ENCODE measurements at places on chromosomes 4 and X. TPM values are rescaled to one million over a fixed set of nuclear protein-coding genes. Genes with fewer than 3 reads are reported as not detected.

Gene ARHGEF38
- 25.7 TPM for total RNA-seq

Gene UGT8
- 2.0 TPM for total RNA-seq

Gene CD38
- 4.6 TPM for total RNA-seq

Gene FAM114A1
- total RNA-seq: 117 TPM

Gene NLGN3
- total RNA-seq: 9.4 TPM

Gene MAGEA10
- 8.0 TPM for total RNA-seq

Gene DMRTC1
- total RNA-seq: 0.73 TPM

Gene ZMAT1
- 7.3 TPM for total RNA-seq

DNA sequence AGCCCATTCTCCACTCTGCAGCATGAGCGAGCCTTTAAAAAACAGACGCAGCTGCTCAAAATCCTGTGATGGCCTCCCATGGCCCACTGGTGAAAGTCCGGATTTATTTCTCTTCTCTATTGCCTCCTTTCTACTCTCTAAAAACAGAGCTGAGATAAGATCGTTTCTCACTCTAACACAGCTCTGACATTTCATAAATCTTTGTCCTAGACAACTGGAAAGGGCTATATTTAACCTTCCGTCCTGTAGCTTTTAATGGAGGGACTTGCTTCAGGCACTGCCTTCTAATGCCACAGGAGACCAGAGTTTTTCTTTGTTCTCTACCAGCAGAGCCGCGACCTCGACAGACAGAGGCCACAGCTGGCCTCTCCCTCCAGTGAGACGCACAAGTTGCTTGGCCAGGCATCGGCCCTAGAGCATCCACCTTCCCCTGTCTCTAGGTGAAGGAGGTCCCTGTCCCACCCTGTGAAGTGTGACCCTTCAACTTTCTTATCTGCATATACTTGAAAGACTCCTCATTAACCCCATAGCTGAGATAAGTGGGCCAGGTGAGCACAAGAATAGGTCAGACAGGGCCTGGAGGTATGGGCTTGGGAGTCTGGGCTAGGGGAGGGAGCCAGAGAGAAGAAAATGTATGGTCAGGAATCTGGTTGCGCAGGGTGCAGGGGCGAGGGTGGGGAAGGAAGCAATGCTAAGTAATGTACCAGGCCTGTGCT is 50.0 kb downstream of the RTL5 start:
- DNase-seq: no peak

DNA sequence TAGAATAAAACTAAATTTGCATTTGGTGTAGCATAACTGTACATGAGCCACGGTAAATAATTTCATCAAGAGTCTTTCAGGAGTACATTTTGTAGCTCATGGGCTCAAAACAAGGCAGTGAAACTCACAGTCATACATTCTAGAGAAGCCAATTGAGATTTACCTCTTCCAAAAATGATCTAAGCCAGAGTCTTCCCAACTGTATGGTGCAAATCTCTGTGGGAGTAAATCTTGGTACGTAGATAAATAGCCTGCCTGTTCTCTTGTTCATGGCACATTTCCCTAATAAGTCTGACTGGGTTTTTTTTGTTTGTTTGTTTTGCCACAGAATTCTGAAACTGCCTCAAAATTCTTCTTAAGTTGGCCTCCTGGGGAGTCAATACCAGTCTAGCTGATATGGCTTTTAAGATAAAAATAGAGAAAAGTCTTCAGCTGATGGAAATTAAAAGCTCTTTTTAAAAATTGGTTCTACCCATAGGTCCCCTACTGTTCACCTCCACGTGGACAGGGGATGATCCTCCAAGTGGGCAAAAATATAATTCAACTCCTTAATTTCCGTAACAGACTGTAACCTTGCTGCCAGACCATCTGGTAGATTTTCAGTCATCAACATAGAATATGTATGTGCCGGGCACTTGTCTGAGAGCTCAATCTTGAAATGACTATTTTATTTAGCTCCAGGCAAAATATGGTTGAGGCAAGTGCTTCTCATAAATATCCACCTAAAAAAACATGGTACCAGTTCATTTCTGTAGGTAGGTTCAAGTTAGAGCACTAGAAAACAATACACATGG is 365.4 kb downstream of the PDHA2 start:
- DNase-seq: no peak

DNA sequence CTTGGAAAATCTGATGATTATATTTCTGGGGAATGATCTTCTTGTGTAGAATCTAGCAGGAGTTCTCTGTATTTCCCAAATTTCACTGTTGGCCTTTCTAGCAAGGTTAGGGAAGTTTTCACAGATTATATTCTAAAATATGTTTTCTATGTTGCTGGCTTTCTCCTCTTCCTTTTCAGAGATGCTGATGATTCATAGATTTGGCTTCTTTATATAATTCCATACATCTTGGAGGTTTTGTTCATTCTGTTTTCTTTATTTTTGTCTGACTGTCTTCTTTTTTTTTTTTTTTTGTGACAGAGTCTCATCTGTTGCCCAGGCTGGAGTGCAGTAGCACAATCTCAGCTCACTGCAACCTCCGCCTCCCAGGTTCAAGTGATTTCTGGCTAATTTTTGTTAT is 957.9 kb upstream of the SLIT2 start:
- DNase-seq: no peak

DNA sequence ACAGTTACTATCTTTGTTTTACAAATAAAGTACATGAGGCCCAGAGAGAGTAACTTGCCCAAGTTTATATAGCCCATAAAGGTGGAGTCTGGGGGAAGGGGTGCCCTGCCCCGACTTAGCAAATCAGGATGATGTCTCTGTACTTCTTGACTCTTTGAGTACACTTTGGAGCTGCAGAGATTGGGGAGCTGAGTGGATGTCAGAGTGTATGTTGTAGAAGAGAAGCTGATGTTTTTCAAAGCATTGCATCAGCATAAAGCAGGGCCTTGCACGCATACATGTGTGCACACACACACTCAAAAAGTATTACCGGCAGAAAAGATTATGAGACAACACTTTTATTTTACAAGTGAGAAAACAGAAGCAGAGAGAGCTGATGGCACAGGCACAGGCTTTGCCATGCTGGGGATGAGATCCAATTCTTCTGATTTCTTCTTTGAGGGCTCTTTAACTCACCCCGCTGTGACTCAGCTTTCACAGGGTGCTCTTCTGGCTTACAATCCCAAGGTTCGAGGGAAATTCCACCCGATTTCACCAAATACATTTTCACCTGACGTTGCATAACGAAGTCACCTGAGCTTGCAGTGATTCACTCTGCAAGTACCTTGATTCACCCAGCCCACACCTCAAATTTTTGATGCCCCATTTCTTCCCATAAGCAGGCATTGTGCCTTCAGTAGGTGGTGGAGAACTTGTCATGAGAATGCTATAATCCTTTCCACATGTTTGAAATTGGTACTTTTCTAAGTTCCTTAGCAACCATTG is 292.8 kb upstream of the BOD1L1 start:
- DNase-seq: no peak

GRCh38 chr4:111283066-111283677 is 660.3 kb upstream of the PITX2 start:
- DNase-seq: peak; percentile 13

DNA sequence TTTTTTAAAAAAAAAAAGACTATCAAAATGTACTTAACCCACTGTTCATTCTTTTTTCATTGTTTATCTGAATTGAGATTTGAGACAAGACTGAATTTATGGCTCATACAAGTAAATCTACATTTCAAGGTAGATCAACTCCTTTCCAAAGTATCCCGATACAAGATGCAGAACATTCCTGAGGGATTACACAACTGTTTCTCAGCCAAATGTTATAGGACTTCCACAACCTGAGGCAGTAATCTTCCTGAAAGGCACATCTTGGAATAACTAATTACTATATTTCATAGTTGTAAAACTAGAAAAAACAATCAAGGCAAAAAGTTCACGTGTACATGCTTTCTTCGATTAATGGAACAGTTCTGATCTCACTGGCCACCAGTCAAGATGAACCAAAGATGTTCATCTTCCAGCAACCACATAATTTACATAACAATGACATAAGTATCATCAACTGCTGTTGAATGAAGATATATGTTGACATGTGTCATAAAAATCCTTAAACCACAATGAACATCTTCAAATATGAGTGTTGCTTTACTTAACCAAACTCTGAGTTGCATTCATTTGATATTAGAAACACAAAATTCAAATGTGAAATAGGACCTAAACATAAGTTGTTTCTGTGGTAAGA is 225.2 kb upstream of the DKK2 start:
- no peak for DNase-seq

DNA sequence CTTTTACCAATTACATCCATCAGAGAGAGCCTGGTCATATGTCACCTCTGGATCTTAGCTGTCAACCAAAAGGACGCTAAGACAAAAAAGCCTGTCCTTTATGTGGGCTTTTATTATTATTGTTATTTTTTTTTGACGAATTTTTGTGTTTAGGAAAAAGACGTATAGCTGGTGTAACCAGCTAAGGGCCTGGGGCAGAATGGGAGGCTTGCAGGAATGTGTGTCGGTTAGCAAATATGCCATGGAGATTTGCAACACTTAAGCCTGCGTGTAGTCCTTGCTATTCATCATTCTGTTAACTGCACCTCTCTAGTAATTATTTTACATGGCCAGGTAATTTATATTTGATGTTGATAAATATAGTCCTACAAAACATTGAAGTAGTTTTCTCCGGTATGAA is 93.5 kb downstream of the TACR3 start:
- no peak for DNase-seq
